NCI-H1436 (cell line): ENCODE measurements at places on chromosomes 2 and 18.

DNA sequence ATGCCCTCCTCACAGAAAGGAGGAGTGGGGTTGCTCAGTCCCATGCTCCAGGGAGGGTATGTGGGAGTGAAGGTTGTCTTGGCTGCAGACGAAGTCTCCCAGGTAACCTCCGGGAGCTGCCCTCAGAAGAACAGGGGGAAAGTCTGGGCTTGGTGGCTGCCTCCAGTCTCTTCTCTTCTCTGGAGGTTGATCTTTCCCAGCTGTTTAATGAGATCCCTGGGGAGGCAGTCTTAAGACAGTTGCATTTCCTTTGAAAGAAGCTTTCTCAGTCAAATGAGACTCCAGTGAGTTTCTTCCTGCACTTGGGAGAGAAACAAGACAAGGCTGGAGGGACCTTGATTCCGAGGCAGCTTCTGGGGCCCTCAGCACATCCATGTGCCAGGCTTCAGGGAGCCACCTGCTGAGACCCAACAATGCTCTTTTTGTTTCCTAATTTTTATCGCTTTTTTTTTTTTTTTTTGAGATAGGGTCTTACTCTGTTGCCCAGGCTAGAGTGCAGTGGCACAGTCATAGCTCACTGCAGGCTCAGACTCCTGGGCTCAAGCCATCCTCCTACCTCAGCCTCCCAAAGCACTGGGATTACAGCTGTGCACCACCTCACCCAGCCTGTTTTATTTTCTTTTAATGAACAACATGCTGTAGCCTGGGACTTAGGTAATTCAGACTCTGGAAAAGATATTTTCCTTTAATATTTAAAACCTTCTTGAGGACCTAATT lies 71.7 kb upstream of the TPO start:
- no peak for DNase-seq

GRCh38 chr2:181954538-181954883 lies 31.1 kb upstream of the PPP1R1C start:
- no peak for DNase-seq

DNA sequence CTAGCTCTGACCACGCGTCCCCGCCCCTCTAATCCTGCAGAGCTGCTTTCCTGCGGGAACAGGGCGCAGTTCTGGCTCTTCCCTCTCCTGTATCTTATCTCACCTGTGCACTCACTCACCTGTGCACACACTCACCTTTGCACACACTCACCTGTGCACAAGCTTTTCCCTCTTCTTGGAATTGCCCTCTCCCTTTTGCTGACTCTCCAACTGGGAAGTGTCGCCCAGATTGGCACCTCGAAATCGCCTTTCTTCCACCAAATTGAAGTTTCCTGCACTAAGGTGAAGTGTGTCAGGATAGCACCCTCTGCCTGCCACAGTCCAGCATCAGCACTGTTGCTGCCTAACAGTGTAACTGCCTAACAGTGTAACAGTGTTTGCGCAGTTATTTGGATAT lies 566 bp upstream of the CMPK2 start:
- no peak for DNase-seq

- no peak for DNase-seq
These were observed 225.7 kb upstream of the TNP1 start for GRCh38 chr2:217085543-217085942.

GRCh38 chr18:9156604-9157249 lies 20.1 kb downstream of the ANKRD12 start:
- no peak for DNase-seq

GRCh38 chr2:43218702-43219382 lies 7.6 kb downstream of the ZFP36L2 start:
- DNase-seq = no peak

DNA sequence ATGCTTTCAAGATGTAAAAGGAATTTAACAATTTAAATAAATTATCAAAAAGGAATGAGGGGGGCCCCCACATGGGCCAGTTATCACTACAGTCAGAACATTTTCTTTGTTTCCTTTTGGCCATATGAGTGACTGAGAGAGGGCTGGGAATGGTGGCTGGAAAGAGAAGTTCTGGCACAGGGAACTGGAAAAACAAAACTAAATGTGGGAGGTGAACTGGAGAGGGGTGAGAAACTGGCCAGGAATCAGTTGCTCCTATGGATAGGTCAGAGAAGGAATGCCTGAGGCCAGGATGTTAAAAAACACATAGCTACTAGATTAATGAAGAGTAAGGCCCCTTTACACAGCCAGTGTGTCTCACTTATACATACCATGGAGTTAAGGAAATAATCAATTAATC lies 121.0 kb downstream of the RBMS1 start:
- no peak for DNase-seq

GRCh38 chr2:232363784-232364615 lies 14.6 kb upstream of the ALPP start:
- DNase-seq = no peak

- no peak for DNase-seq
These were observed 9.5 kb downstream of the RTTN start for GRCh38 chr18:70195852-70196434.

GRCh38 chr2:171086352-171087290 lies 74.1 kb downstream of the TLK1 start:
- DNase-seq = no peak
